ENCODE measurements at places on chromosomes 12 and 14. TPM values are rescaled to one million over a fixed set of nuclear protein-coding genes. Genes with fewer than 3 reads are reported as not detected.
A peak's percentile ranks its signal among the peaks of the same experiment; 100 is the strongest.

- H3K27ac ChIP-seq, result no peak overlapping the region
- no peak for DNase-seq
- H3K4me1 ChIP-seq, result peaks cover 10% of the 10 kb centered on the region
- H3K27me3 ChIP-seq, result no peaks in the 10 kb centered on the region
Observed at GRCh38 chr12:22406627-22407026, 72.1 kb upstream of the ST8SIA1 start.

The KRT73 gene
- not detected for total RNA-seq

The RFX4 gene
- total RNA-seq, result not detected

GRCh38 chr12:19886639-19887064, 447.4 kb downstream of the AEBP2 start:
- peak; percentile 79 for DNase-seq
- H3K4me3 ChIP-seq, result no peak overlapping the region
- H3K27me3 ChIP-seq, result no peaks in the 10 kb centered on the region
- H3K36me3 ChIP-seq, result no peaks in the 10 kb centered on the region
- no peak overlapping the region for H3K27ac ChIP-seq

DNA sequence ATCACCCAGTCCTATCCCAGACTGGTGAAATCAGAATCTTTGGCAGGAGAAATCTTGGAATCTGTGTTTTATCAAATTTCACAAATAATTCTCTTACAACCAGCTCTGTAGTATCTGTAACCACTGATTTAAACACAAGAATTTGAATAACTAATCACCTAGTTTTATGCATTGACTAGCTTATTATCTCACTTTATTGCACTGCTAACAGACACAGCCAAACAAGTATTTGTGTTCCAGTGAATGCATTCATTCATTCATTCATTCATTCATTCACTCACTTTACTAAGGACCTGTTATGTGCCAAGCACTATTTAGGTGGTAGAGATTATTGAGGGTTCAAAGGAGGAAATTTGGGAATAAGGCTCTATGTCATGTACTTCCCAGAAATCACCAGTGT, 16.2 kb downstream of the LRRC74A start:
- H3K27me3 ChIP-seq, result no peaks in the 10 kb centered on the region
- no peak overlapping the region for H3K27ac ChIP-seq
- no peak overlapping the region for H3K4me3 ChIP-seq
- DNase-seq, result no peak
- no peaks in the 10 kb centered on the region for H3K4me1 ChIP-seq
- H3K36me3 ChIP-seq, result no peaks in the 10 kb centered on the region

Data from lung (tissue), 17 donors.